Omental fat pad (tissue), 4 donors: ENCODE measurements at places on chromosomes 3 and 15. TPM values are rescaled to one million over a fixed set of nuclear protein-coding genes. Genes with fewer than 3 reads are reported as not detected.

PRTG gene
- 2.5 TPM for total RNA-seq

FRMD4B gene
- 50.6 TPM for total RNA-seq

- DNase-seq = no peak
Observed at GRCh38 chr15:100284191-100284590, 57.6 kb downstream of the ADAMTS17 start.

ACVR2B gene
- 2.7 TPM for total RNA-seq

DNA sequence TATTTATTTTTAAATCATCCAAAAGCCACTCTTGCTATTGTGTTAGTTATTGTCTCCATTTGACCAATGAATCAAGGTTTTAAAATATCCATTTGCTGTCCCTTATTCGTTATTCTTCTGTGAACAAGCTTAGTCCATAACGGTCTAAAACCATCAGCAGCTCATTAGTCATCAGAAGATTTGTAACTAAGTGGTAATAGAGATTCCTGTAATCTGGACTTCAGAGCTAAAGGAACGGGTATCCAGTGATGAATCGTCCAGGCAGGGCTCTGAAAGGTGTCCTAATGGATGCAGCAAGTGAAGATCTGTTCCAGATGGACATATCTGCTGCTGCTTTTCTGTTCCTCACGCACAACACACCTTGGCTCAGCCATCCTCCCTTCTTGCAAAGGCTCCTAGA, 362.7 kb upstream of the CFAP20DC start:
- no peak for DNase-seq

DNA sequence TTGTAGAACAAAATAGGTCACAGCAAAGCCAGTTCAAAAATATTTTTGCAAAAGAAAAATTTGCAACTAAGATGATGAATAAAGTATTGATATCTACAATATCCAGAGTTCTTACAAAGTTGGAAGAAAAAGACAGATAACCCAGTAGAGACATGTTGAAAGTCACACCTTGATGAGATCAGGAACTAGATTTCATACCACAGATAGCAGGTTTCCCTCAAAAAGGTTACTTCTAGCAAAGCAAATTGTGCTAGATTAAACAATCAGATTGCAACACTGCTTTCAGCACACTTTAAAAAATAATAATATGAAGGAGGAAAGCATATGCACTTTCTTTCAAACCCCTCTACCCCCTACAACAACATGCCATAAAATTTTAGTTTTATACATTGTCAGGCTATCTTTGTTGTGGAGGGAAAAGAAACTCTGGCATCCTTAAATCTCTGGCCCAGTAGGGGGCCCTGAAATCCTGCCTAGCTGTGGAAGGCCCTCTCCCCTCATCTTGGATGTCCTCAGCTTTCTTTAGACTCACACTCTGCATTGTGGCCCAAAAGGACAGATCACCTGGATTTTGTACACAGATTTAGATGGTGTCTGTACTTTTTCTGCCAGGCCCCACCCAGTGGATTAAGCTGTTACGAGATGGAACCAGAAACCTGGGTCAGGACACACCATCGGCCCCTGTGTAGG, 50.9 kb downstream of the CCR3 start:
- no peak for DNase-seq

SMCO1 gene
- total RNA-seq = not detected

PLD1 gene
- 9.7 TPM for total RNA-seq

TMEM266 gene
- total RNA-seq = not detected
